Tibial nerve (tissue), 4 donors: ENCODE measurements at places on chromosomes 2 and 18.

GRCh38 chr2:82539280-82539621, 1919.8 kb downstream of the SUCLG1 start:
- DNase-seq, result no peak

- DNase-seq, result no peak
Observed at GRCh38 chr2:12076810-12077209, 330.4 kb downstream of the LPIN1 start.

GRCh38 chr2:130836501-130837174, at the start of gene ARHGEF4:
Gene ARHGEF4, plus strand, starts transcription at chr2:130836914. Its CDS starts 40 bp downstream, at chr2:130836954.
- no peak for DNase-seq

GRCh38 chr2:169709981-169710380, 15.7 kb downstream of the PHOSPHO2 start:
- no peak for DNase-seq

DNA sequence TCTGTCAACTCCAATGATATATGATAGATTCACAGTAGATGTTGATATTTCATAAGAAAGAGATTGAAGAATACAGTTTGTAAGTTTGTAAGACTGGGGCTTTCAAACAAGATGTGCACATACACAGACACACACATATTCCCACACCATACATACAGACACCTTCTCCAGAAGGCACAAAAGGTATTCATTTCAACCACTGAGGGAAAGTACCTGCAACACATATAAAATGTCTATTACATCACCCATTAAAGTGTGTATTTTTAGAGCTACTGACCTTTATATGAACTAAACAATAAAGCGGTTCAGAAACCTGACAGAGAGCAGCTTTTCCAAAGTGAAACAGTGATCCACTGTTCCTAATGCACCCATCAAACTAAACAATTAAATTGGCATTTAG, 53.3 kb downstream of the CCDC148 start:
- DNase-seq, result no peak

- no peak for DNase-seq
Observed at GRCh38 chr2:230949966-230950873, 25.2 kb upstream of the GPR55 start.

DNA sequence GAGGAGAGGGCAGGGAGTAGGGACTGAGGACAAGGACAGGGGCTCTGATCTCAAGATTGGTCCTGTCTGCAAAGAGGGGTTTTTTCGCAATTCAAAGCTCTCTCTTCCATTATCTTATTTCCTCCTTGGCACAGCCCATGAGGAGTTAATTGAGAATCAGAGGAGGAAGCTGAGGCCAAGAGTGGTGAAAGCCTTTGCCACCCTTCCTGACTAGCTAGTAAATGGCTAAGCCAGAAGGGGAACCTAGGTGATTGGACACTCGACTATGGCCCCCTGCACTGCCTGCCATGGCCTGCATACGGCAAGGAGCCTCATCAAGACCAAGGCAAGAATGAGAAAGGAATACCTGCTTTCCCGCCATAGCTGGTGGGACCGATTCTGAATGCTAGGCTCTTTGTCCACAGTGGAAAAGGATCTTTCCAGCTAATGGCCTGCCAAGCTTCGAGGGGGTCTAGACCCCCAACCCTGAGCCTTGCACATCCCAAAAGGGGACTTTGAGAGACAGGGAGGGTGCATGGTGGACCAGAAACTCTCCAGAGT, 237.9 kb downstream of the HAUS1 start:
- no peak for DNase-seq

GRCh38 chr2:173983391-173983871, 18.3 kb upstream of the SP3 start:
- no peak for DNase-seq

DNA sequence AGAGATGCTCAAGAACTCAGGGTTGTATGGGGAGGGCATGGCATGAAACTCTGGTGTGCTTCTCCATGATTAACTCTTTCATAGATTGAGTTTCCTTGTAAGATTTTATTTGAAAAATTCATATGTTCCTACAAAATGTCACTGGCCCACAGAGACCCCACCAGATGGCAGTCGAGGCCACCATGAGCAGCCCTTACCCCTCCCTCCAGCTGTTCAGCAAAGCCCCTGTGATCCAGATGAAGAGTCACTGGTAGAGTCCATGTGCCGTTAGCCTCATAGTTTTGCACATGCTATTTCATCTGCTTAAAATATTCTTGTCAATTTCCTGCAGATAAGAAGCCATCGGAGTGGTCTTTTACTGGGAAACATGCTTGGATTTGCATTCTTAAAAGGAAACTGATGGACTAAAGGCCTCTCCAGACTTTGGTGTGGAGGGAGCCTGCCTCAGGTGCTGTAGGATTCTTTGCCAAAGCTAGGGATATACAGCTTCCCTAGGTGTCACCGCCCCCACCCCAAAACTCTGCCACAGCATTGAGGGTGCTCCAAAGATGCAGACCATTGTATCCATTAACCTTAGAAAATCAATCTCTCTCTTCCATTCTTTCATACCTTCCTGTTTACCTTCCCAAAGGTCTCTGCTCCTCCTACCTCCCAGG, 18.8 kb downstream of the ZNF385B start:
- no peak for DNase-seq

DNA sequence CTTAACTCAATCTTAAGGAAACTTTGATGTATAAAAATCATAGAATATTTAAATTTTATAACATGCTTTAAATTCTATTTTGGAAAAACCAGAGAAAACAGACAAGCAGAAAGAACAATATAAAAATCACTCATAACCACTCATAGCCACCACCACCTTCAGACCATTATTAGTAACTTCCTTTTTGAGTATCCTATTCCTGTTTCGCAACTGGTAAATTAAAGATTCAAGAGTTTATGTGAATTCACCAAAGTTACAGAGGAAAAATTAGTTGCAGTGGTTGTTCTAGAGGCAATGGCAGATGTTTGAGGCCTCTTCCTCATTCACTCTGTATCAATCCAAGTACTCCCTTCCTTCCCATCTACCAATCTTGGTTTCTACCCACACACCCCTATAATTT, 49.3 kb upstream of the PROKR1 start:
- no peak for DNase-seq

- no peak for DNase-seq
Observed at GRCh38 chr18:9663377-9663776, 44.7 kb upstream of the RAB31 start.

DNA sequence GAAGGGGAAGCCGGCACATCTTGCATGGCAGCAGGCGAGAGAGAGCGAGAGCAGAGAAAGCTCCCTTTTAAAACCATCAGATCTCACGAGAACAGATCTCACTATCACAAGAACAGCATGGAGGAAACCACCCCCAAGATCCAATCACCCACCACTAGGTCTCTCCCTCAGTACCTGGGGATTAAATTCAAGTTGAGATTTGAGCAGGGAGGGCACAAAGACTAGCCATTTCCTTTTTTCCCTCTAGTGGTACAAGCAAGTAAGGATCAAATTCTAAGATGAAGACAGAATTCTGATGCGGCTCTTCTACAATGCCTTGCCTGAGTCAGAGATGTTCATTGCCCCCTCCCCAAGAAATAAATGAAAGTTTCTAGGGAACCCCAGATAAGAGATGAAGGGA, 45.6 kb upstream of the ANKRD44 start:
- no peak for DNase-seq

- no peak for DNase-seq
Observed at GRCh38 chr18:10060469-10060782, 146.6 kb downstream of the VAPA start.

GRCh38 chr2:210167227-210167626, 4.0 kb downstream of the KANSL1L start:
- DNase-seq, result no peak

DNA sequence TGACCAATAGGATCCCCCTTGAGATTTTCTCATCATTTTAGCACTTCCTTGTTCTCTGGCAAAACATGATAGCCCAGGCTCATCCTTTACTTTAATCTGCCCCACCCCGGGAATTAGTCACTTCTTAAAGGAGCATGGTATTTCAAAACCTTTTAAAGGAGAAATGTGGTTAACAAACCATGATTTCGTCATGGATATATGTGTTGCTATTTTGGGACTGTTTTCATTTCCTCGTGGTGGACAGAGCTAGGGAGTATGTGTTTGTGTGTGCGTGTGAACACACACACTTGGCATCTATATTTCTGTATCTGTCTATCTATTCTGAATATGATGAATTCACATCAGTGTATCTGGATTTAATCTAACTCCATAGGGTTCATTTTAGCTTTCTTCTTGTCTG, 128.1 kb downstream of the BIRC6 start:
- peak; percentile 15 for DNase-seq

GRCh38 chr2:234335661-234336228, 161.1 kb downstream of the ARL4C start:
- DNase-seq, result peak; percentile 91

- DNase-seq, result no peak
Observed at GRCh38 chr2:209424199-209424701, 403 bp downstream of the MAP2 start.

GRCh38 chr18:58117786-58118403, 73.9 kb downstream of the NEDD4L start:
- DNase-seq, result peak; percentile 14

GRCh38 chr2:191025135-191025534, 11.2 kb upstream of the STAT1 start:
- DNase-seq, result no peak

DNA sequence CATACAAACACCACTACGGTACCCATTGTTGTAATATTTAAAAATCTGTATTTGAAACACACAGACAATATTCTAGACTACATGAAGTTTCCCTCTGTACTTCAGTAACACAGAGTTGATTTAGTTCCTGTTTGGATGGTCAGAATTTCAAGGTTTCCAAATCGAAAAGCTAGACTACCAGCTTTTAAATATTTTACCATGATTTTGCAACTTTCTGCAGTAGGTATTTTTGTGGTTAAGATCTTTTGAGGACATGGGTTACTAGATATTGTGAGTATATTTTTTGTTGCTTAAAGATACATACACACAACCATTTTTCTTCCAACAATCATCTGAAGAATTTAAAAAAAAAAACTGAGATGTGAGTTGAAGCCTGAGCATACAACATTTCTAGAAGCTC, 10.9 kb downstream of the SERPINB5 start:
- DNase-seq, result no peak

- DNase-seq, result peak; percentile 25
Observed at GRCh38 chr18:62524440-62525200, 1.8 kb downstream of the ZCCHC2 start.

- peak; percentile 24 for DNase-seq
Observed at GRCh38 chr2:230660294-230661060, 52.2 kb upstream of the CAB39 start.

GRCh38 chr2:204869132-204869823, 324.0 kb downstream of the PARD3B start:
- no peak for DNase-seq

DNA sequence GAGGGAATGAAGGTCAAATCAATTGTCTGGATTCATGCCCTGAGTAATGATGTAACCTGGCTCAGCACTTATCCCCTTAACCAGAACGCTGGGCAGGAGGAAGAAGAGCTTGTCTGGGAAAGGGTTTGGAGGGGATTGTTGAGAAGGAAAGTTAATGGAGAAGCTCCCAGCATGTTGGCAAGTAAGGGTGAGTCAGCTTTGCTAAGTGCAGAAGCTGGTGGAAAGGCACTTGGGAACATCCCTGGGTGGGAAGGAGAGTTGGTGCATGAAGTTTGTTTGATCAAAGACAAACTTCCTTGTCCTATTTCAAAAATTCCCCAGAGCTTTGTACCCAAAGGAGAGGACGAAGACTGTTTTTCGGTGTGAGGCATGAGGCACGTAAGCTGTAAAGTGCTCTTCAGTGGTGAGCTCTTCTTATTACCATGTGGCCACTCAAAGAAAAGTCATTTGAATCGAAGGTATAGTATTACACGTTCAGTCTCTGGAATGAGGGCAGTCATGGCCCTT, 17.6 kb upstream of the DAW1 start:
- DNase-seq, result no peak

GRCh38 chr2:218023636-218024035, 20.8 kb upstream of the TNS1 start:
- peak; percentile 4 for DNase-seq
